ENCODE measurements at places on chromosomes 1 and 21. TPM values are rescaled to one million over a fixed set of nuclear protein-coding genes. Genes with fewer than 3 reads are reported as not detected.

PTPN7 gene
- total RNA-seq, result 2.5 TPM

GRCh38 chr1:230314142-230314470 lies 112.0 kb downstream of the PGBD5 start:
- DNase-seq, result no peak

KRTAP21-2 gene
- not detected for total RNA-seq

CFHR3 gene
- total RNA-seq, result 0.30 TPM

GRCh38 chr1:179876300-179876715 lies 1.3 kb downstream of the TOR1AIP2 start:
- no peak for DNase-seq

- DNase-seq, result no peak
Measured at GRCh38 chr1:203128716-203129500, 1.4 kb downstream of the ADORA1 start.

- no peak for DNase-seq
Measured at GRCh38 chr1:115677565-115677964, 35.8 kb downstream of the VANGL1 start.

PWP2 gene
- 15.2 TPM for total RNA-seq

GRCh38 chr1:245045087-245045881 lies 109.5 kb upstream of the KIF26B start:
- no peak for DNase-seq

- no peak for DNase-seq
Measured at GRCh38 chr21:32138658-32139057, 140.2 kb downstream of the MIS18A start.

GRCh38 chr21:25887646-25888306 lies 153.0 kb downstream of the GABPA start:
- DNase-seq, result no peak

C4BPA gene
- total RNA-seq, result 0.20 TPM

RGS13 gene
- 0.11 TPM for total RNA-seq

DNA sequence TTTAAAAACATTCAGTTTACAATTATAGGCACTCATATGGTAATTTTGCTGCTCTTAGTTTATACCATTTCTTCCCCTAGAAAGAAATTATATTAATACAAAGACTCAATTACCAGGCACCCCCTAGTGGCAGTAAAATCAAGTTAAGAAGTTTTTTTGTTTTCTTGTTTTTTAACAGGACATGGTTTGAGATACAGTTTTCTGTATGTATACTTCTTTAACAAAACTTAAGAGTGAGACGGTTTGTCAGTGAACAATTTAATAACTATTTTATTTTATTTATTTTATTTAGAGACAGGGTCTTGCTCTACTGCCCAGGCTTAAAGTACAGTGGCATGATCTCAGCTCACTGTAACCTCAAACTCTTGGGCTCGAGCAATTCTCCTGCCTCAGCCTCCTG lies 224.6 kb downstream of the FAF1 start:
- DNase-seq, result no peak

DEPDC1 gene
- total RNA-seq, result 5.4 TPM

DNA sequence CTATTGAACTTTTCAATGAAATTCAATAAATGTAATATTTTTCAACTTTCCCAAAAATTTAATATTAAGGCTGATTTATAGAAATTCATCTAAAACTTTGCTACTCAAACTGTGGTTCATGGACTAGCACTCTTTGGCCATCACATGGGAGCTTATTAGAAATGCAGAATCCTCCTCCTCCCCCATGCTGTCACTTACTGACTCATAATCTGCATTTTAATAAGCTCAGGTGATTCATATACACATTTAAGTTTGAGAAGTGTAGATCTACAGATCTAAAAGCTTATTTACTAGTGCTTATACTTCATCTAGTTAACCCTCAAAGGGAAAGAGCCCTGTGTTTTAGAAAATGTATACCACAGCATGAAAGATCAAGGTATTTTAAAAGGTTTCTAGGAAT lies 84.3 kb downstream of the HS2ST1 start:
- DNase-seq, result no peak

GRCh38 chr1:191608367-191608766 lies 549.9 kb upstream of the RGS18 start:
- DNase-seq, result no peak

GRCh38 chr1:39733161-39733560 lies 5.5 kb upstream of the PPIE start:
- no peak for DNase-seq

- DNase-seq, result no peak
Measured at GRCh38 chr1:226937940-226938725, 2.0 kb upstream of the COQ8A start.

GRCh38 chr1:233364695-233365539 lies 37.4 kb downstream of the MAP3K21 start:
- peak; percentile 6 for DNase-seq

GABRD gene
- 0.88 TPM for total RNA-seq

BSND gene
- total RNA-seq, result not detected

KRTCAP2 gene
- total RNA-seq, result 140 TPM

DNA sequence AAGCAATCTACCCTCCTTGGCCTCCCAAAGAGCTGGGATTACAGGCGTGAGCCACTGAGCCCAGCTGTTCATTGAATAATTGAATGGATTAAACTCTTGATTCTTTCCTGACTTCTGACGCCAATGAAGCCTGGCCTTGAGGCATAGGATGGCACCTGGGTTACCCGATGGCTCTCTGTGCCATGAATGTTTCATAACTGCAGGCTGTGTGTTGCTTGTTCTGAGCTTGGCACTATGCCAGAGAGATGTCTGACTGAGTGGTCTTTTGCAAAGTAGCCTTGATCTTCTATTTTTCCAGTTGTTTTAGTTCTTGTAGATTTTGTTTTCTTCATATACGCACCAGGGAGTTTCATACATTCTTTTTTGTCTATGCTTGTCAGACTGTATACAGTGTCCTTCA lies 38.5 kb upstream of the AK4 start:
- DNase-seq, result peak; percentile 50

- DNase-seq, result no peak
Measured at GRCh38 chr1:21651214-21652042, 17.7 kb downstream of the RAP1GAP start.

GRCh38 chr1:198160222-198160621 lies 3.4 kb downstream of the NEK7 start:
- DNase-seq, result no peak

DNA sequence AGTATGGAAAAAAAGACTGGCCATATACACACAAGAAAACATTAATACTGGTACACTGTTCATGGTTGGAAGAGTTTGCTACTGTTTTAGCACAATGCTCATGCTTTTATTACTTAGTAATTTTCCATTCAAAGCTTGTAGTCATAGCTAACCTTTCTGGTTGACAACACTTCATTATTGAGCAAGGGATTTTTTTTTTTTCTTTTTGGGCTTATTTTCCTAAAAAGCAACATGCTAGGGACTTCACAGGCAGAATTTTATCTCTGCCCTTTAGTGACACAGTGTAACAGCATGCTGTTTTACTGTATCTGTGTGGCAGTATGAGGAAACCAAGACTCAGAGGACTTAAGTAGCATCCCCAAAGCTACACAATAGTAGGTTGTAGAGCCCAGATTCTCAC lies 58.5 kb downstream of the FGGY start:
- no peak for DNase-seq

DNA sequence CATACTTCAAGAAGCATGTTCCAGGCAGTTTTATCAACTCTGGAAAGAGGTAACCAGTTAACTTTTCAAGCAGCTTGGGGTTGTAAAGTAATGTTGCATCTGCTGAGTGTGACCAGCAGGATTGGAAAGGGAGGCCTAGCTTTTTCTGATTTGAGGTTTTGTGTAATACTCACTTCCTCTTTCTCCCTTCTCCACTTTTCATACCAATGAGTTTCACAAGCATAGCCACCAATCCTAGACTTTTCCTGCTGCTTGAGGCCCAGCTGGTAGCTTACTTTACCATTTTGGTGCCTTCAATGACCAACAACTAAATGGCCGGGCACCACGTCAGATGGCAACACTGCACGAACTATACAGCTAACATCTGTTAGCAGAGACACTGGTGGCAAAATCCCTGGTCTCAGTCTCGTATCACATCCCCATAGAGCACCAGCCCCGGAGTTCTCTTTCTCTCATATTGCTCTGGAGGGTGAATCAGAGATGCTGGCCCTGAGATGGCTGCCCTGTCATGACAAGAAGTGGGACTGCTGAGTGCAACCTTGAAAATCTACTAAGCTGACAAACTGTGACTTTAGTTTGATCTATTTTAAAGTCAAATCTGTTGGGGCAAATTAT lies 14.8 kb upstream of the GPR88 start:
- no peak for DNase-seq

GRCh38 chr21:35428489-35428888 lies 379.4 kb upstream of the RUNX1 start:
- DNase-seq, result no peak

OR2L13 gene
- 2.6 TPM for total RNA-seq

ZNF695 gene
- total RNA-seq, result 3.8 TPM

- DNase-seq, result no peak
Measured at GRCh38 chr1:64955097-64956009, 11.0 kb downstream of the JAK1 start.

- DNase-seq, result no peak
Measured at GRCh38 chr1:4512636-4513035, 141.8 kb upstream of the AJAP1 start.

BCAS2 gene
- total RNA-seq, result 56.2 TPM

DNA sequence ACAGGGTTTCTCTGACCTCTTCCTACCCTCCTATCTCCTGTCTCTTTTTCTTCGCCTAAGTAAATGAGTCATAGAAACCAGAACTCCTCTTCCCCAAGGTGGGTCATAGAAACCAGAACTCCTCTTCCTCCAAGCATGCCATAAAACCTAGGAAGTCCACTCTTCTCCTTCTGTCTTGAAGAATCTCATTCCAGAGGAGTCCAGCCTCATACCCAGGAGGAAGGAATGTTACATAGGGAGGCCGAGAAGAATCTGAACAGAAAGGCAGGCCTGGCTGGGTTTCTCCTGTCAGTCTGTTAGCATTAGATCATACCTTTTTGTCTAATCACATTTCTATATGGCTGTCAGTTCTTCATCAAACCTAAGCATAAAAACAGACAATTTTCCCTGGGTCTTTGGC lies 47.5 kb upstream of the WLS start:
- no peak for DNase-seq

CCDC30 gene
- 19.1 TPM for total RNA-seq

USH2A gene
- total RNA-seq, result 0.39 TPM

TMEM125 gene
- total RNA-seq, result 19.3 TPM

KRTAP11-1 gene
- not detected for total RNA-seq

DNA sequence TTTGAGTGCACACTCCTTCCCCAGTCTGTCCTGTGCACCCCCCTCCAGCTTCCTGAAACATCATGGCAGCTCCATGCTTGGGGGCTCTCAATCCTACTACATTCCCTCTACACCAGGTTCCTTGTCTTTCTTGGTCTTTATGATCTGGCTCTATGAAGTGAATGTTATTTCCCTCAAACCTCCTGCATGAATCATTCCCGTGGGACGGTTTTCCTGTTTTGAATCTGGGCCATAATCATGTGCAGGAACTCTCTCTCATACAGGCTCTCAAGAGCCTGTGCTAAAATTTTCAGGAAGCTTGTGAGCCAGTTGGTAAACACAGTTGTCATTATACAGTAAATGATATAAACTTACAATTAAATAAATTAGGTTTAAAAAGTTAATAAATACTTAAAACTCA lies 89.8 kb upstream of the KCNE2 start:
- no peak for DNase-seq

GRCh38 chr21:46098303-46099141 lies 610 bp downstream of the COL6A2 start:
- no peak for DNase-seq

- no peak for DNase-seq
Measured at GRCh38 chr21:46386734-46387088, 62.8 kb downstream of the PCNT start.

FOXD3 gene
- total RNA-seq, result 4.1 TPM

DNA sequence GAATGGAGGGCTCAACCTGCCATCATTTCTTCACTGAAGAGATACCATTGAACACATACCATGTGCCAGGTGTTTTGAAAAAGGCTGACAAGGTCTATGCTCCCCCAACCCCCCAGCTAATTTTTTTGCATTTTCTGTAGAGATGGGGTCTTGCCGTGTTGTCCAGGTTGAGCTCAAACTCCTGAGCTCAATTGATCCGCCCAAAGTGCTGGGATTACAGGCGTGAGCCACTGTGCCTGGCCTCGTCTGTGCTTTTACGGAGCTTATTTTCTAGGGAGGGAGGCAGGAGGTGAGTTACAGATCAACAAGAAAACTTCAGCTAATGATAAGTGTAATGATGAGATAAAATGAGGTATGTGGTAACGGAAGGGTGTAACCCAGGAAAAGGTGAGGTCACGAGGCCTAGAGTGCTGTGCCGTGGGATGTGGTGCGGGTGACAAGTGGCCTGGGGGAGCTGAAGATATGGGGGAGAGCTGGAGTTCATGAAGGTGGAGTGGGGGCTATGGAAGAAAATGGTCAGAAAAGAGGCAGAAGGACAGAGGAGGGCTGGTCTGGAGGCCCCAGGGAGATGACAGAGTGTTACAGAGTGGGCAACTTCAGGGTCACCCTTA lies 28.2 kb downstream of the FAAH start:
- no peak for DNase-seq

GRCh38 chr1:30764939-30765555 lies 7.5 kb upstream of the LAPTM5 start:
- DNase-seq, result no peak

GRCh38 chr1:63836830-63837229 lies 63.0 kb downstream of the ROR1 start:
- no peak for DNase-seq

DNA sequence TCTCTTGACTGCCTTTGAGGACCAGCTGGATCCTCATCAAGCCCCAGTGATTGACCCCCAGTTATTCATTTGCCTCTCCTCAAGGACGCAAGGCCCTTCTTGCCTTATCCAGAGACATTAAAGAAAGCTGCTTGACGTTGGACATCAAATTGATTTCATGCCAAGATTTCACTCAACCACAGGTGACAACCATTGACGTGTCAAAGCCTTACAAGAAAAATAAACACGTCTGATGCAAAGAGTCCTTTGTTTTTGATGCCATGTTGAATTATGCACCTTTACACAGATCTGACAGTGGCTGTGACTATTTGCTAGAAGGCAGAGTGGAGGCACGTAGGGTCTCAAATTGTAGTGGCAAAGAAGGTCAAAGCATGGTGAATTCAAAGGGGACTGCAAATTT lies 666.2 kb upstream of the CAMK1G start:
- DNase-seq, result no peak

DNA sequence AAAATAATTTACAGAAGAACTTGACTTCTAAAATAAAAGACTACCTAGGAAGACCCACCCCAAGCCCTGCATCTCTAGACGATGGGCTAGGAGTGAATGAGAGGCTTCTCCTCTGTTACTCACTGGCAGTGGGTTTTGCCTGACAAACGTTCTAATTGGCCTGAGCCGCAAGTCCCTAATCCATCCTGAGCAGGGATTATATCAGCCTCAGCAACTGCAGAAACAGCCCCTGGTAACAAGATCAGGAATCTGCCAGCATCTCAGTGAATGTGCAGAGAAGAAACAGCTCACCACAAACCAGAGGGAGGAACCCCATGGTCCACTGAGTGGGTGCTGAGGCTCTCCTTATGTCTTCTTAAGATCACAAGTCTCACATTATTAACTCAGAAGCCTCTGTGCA lies 240.6 kb downstream of the BRINP2 start:
- DNase-seq, result no peak
